ENCODE measurements at places on chromosomes 11 and 22.

DNA sequence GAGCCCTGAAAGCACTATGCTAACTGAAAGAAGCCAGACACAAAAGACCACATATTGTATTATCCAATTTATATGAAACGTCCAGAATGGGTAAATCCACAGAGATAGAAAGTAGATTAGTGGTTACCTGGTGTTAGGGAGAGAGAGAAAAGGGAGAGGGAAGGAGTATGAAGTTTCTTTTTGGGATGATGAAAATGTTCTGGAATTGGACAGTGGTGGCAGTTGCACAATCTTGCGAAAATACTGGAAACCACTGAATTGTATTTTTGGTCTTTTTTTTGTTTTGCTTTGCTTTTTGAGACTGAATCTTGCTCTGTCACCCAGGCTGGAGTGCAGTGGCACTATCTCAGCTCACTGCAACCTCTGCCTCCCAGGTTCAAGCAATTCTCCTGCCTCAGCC, 63.5 kb downstream of the MRTFA start:
- no peak for DNase-seq

DNA sequence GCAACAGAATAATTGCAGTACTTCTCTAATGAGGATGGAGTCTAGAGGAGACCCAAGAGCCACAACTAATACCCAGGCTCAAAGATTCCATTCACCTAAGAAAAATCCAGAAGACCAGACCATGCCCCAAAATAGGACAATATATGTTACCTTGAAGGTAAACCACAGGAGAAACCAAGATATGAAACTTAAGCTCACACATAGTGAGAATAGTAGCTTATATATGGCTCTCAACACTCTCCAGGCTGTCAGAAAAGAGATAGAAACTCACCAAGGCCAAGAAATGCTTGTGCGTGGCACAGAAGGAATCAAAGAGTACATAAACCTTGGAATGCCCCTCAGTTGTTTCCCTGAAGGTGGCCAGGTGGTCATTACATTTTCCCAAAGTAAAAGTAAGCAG, 9.1 kb downstream of the FAM111A start:
- no peak for DNase-seq

DNA sequence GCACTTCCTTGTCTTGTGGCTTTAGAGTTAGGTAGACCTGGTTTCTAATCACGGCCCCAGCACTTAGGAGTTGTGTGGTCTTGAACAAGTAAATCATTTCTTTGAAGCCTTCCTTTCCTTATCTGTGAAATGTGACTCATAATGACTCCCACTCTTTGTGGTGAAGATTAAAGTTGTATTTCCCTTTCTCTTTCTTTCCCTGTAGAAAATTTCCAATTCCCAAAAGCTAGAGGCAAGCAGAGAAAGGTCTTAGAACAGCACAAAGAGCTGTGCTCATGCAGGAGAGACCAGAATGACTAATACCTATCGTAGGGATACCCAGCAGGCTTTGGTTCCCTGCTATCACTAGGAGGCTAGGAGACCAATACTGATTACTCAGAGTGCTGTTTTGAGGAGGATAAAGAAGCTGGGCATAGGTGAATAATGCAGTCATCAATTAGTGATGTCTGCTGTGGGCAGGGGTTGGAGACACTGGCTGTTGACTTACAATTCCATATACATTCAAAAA, 270.7 kb upstream of the SYN3 start:
- no peak for DNase-seq

DNA sequence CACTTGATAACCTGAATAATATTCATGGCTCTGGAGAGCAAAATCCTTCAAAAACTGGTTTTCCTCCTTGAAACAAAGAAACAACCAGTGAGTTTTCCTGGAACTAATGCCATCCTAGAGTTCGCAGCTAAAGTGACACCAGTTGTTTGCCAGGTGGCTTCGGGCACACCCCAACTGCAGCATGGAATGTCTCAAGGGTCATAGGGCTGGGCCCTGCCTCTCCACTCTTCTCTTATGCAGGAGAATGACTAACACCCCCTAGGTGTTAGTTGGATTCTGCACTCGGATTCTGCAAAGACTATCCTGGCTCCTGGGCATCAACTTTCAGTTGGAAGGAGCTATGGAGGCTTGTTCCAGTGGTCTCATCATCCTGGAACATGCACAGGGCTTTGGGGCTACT, 98.8 kb downstream of the KIRREL3 start:
- no peak for DNase-seq

- no peak for DNase-seq
These were observed 2.0 kb downstream of the OR52W1 start for GRCh38 chr11:6200975-6201374.

DNA sequence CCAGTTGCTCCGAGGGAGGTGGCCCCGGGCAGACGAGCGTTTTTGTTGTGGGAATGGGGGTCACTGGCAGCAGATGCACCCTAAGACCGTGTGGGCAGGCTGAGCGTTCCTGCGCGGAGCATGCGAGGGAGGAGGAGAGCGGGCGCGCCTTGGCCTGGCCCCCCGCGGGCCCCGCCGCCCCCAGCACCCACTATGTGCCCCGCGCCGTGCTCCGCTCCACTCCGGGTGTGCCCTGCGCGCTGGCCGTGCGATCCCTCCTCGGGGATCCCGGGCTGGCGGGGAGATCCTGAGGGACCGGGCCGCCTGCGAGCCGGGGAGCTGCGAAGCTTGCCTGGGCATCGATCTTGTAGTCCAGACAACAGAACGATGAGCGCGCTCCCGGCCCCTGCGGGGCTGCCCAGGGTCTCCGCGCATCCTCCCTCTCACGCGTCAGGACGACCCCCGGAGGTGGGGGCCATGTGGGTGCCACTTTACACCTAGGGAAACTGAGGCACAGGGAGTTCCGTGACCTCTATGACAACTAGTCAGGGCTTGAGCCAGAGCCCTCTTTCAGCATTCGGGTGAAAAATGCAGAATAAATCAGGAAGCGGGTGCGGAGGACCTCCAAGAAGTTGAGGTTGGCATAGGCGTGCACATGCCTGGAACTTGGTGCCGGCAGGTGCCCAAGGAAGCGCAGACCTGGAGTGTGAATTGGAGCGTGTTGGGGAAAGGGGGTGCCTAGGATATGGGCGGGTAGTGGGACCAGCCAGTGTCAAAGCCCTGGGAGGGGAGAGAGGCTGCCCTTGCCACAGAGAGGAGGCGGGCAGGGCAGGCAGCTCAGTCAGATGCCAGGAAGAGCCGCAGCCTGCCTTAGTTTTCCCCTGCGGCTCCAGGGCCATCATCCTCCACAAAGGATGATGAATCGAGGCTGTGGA, 1.3 kb upstream of the KMT5B start:
- DNase-seq: no peak

DNA sequence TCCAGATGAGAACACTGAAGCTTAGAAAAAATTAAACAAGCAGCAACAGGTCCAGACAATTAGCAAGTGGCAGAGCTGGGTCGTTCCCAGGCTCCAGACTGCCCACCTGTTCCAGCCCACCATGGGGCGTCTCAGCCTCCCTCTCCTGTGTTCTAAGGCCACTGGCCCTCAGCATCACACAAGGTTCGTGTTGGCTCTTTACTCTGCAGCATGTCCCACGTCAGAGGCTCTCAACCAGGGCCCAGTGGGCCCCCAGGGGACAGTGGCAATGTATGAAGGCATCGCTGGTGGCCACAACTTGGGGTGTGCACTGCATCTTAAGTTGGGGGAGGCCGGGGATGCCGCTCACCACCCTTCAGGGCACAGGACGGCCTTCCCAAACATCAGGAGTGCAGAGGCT, 6.2 kb downstream of the PDGFB start:
- no peak for DNase-seq

- no peak for DNase-seq
These were observed 7.9 kb downstream of the GRAP2 start for GRCh38 chr22:39908737-39909136.

- DNase-seq: no peak
These were observed 27.8 kb upstream of the GGTLC2 start for GRCh38 chr22:22616636-22617035.

DNA sequence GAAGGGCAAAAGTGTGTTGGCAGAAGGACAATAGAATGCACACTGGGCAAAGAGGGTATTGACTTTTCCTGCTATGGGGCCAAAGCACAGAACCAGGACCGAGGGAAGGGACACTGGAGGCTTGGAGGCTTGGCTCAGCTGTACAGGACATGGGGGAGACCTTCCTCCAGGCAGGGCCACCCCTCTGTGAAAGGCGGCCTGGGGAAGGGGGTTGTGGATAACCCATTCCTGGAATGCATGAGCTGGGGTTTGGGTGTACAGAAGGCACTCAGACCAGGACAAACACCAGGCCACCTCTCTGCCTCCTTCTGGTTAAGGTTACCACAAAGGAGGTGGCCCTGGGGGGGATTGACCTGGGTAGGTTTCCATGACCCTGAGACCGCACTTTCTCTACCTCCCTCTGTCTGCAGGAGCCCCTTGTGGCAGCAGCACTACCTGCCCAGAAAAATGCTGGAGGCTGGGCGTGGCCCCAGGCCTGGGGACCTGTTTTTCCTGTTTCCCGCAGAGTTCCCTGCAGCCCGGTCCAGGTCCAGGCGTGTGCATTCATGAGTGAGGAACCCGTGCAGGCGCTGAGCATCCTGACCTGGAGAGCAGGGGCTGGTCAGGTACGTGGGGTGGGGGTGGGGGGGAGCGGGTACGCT, 9.6 kb downstream of the P2RY2 start:
- DNase-seq: peak; percentile 60

GRCh38 chr11:45282081-45282480, 4.1 kb downstream of the SYT13 start:
- no peak for DNase-seq

DNA sequence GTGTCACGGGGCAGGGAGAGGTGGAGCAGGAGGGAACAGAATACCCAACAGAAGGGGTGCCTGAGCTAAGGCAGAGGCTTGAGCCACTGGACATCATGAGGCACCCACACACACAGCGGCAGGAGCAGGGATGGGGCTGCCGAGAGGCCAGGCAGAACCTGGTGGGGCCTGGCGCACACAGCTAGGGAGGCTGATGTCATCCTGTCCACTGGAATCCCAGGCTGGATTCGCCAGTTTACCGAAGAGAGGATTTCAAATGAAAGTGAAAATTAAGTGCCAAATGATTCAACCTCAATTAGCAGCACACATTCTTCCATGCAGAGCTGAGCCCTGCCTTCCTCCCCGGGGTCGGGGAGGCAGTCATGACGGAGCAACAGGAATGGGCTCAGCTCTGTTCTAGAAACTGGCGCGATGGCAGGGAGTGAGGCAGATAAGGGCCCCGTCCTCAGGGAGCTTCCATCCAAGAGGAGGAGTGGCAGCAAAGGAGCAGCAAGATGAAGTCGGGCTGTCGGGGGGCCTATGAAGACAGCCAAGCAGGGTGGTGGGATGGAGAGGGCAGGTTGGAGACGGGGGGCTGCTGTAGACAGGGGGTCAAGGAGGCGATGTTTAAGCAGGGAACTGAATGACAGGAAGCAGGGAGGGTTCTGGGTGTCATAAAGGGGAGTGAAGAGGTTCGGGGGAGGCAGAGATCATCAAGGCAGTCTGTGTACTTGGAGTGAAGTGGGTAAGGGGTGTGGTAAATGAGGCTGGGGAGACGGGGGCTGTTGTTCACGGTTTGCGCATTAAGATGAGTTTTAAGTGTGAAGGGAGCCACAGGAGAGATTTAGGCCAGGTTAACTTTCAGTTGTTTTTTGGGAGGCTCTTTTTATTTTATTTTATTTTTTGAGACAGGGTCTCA, 6.4 kb downstream of the RAC2 start:
- DNase-seq: no peak

DNA sequence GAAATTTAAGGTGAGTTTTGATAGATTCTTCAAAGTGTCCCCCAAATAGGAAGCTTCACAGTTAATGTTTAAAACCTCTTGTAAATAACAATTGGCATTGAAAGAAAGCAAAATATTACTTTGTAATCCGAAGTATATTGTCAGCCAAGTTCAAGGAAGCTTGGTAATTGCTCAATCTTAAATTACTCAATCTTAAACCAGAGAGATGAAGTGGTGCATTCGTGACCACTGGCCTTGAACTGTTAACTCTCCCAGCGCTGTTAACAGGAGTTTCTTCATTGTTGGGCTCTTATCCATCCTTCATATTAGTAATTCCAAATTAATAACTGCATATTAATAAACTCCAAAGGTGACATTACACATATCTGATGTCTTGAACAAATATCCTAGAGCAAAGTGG, 20.6 kb upstream of the FDX1 start:
- DNase-seq: no peak

DNA sequence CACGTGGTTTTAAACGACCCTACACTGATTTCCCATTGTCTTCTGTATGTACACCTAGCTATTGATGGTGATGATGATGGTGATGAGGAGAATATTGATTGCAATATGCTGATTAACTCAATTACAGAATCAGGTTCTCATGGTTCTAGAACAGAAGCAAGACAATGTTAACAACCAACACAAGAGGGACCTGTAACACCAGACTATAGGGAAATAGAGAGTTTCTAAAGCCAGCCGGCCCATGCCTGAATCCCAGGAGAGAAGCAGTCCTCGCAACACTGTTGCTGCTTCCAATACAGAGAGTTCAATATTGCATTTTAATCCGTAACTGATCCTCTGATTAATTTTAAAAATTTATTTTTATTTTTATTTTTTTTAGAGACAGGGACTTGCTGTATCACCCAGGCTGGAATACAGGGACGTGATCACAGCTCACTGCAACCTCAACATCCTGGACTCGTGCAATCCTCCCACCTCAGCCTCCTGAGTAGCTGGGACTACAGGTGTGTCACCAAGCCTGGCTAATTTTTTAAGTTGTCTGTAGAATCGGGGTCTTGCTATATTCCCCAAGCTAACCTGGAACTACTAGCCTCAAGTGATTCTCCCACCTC, 22.2 kb upstream of the UBASH3B start:
- peak; percentile 29 for DNase-seq

Measured in DMS79 (cell line).